Cortex of kidney (tissue), 1 donor: ENCODE measurements at places on chromosomes 7 and 10.

DNA sequence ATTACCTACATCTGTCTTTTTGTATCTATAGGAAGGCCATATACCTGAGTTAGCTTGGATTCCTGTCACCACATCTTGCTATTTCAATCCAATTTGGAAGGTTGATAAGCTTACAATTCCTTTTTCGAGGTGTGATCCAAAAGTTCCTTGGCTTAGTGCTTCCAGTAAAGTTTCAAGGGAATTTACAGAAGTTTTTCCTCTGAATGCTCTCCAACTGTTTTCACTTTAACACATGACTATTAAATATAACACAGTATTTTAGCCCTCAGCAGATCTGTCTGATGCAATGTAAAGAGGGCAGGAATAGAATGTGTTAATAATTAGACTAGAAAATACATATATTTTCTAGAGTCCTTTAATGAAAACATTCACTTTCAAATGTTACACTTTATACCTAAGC, 171.4 kb downstream of the DKK1 start:
- no peak for DNase-seq

- DNase-seq: no peak
Measured at GRCh38 chr7:156031679-156032478, 219.6 kb upstream of the SHH start.

DNA sequence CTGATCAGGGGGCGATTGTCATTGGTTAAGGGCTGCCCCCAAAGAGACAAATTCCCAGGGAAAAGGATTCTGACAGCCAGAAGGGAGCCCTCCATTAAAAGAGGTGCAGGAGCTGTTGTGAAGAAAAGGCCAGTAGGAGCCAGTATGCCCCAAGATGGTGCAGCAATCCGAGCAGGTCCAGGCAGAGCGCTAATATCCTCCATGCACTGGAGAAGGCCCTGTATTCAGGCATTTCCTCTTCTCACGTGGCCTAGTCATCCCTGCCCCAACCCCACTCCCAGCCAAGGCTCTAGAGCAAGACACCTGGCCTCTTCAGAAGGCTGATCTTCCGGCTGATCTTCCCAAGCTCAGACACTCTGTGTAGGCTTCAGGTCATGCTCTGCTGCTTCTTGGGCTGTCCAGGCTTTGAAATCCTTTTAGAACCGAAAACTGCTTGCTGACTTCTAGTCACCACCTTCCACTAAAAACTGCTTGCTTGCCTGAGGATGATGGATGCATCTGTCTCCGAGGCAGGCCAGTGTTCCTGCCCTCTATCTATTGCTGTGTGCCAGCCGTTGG, 77.4 kb downstream of the CYP26A1 start:
- no peak for DNase-seq

DNA sequence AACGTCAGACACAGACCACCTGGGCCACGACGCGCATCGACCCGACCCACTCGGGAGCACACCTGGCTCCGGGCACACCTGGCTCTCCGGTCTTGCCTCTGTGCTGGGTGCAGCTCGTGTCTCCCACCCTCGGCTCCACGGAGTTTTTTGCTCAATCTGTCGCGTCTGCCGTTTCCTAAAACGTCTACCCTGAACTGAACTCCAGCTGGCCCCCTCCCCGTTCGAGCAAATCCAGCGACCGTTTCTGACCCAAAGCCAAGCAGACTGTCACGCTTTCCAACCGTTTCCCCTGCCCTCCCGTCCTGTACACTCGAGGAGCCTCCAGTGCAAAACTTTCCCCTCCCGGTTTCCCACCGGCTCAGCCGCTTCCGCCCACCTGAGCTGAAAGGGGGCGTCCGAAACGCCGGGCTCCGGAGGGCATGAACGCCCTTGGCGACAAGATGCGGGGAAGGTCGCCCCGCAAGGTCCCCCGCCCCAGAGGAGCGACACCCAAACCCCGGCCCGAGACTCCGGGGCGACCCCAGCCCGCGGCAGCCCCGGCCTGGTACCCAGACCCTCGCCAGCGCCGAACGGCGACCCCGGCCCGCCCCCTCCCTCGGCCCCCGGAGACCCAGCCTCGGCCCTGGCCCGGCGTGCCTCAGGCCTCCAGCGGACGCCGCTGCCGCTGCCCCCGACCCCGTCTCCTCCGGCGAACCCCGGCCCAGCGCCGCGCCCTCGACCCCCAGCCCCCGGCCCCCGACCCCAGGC, 557 bp downstream of the CYTH3 start:
- no peak for DNase-seq

DNA sequence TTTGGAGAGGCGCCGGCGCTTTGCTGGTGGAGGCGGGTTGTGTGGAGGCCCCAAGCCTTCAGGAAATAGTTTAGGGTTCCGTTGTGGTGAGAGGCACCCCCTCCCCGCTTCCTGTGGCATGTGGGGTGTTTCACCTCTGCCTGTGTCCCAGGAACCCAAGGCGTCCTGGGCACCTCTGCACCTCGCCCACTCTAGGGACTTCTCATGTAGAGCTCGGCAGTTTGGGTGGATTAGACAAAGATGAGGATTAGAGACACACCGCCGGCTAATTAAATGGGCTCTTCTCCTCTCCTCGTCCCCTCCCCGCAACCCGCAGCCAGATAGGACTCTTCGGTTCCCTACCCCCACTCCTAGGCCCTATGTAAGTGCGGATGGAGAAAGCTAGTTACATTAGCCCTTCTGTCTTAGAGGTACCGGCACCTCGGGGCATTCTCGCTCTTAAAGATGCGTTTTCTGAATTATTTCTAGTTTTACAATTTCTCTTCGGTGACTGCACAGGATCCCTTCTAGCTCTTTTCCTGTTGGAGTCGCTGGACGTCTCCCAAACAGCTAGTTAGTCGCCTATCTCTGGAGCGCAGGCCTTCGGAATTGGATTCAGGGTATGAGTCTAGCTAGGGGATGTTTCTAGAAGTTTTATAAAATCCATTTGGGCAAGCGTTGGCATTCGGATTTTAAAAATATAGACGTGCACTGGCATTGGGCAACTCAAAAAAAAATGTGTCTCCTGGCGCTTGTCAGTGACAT, 7.8 kb downstream of the PTF1A start:
- no peak for DNase-seq

- no peak for DNase-seq
Measured at GRCh38 chr10:48309711-48310226, 3.3 kb downstream of the MAPK8 start.

DNA sequence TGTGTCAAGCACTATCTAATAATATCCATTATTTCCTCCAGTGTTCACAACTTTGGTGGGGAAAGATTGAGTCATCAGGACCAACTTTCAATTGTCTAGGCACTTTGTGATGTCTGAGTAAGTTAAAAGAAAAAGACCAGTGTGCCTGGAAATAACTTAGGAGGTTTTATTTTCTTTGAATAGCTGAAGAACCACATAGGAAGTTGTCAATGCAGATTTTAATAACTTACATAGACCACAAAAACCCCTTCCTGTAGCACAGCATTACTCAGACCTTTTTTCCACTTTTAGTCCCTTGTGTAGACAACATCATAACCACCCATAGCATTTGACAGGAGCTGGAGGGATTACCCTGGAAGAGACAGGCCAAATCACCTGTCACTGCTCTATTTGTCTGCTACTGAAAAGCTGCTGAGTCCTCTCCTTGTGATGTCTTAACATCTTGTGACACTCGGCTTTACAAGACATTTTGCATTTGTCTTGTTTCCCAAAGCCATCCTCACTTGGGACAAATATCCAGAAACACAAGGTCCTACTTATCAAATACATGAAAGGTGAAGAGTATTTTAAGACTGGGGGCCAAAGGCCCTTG, 241.5 kb upstream of the PTER start:
- DNase-seq: no peak

DNA sequence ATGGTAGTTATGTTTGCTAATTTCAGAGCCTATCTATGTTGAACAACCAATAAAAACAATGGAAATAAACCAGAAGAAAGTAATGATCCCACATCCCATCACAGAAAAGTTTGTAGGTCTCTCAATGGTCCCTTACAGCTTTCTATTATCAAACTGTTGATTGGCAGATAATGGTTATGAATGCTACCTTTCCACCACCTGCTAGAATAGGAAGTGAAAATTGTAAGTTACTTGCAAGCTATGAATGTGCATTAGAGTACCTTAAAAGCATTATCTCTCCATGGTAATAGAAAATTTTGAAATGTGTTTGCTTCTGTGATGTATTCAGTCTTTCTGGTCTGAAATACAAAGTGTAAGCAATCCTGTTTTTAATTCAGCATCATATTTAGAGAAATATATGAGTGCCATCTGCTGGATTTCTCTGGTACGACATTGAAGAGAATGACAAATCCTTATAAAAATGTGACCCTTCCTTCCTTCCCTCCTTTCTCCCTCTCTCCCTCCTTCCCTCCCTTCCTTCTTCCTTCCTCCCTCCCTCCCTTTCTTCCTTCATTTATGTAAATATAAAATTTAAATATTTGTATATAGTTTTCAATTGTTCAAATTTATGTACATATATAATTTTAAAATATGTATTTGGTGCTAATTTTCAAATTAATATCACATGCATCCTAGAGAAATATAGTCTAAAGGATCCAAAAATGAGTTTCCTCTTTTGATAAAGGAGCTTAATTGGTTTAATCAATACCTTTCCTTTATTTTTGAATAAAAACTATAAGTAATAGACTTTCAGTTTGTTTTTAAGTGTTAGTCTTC, 41.4 kb upstream of the PNLIPRP3 start:
- DNase-seq: no peak

DNA sequence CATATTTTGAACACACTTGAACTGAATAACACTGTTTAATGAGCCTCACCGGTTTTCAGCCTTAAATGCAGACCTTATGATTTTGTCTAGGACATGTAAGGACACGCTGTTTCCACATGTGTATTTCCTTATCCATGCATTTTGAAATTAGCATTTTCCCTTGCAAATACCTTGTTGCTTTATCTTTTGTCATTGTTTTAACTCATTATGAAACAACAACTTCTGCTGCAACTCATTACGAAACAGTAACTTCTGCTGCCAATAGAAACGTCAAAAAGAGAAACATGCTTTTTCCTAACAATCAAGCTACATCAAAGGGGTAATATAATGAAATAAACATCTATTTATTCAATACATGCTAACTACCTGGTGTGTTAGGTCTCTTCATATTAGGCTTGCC, 322.0 kb downstream of the AGMO start:
- DNase-seq: no peak

DNA sequence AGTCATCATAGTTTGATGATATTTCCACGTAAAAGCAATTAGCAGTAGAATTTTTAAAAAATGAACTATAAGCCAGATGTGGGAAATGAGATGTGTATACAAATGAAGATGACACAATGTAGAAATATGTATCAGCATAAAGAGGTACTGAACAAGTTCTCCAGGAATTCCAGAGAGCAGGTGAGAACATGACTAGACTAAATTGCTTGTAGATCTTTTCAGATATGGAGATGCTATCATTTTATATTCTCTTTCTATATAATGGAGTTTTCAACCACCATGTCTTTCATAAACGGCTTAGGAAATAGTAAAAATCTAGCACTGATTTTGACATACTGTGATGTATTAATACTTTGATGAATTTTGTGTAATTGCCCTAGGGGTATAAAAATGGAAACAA, 130.9 kb downstream of the SEMA3D start:
- no peak for DNase-seq

GRCh38 chr10:100923580-100923979, 10.8 kb downstream of the SLF2 start:
- no peak for DNase-seq

- no peak for DNase-seq
Measured at GRCh38 chr7:73972614-73973013, 55.4 kb upstream of the ELN start.

GRCh38 chr7:108452707-108453106, 3.5 kb downstream of the NRCAM start:
- no peak for DNase-seq

GRCh38 chr7:47225387-47226131, 356.4 kb downstream of the TNS3 start:
- DNase-seq: no peak

DNA sequence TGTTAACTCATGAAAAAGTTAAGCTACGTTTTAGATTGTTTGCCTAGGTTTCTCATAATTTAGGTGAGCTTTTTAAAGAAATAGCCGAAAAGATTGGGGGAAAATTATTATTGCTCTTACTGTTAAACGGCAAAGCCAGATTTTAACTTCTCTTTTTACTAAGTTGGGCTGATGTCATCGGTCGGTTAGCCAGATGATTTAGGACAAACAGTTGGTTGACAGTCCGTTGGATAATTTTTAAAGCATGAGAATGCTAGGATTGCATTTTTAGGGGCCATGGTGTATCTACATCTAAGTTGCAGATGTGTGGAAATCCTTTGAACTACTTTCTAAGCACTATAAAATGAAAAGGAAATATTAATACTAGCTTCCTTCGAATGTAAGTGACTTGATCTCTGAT, 280.9 kb upstream of the AKR1E2 start:
- DNase-seq: no peak

GRCh38 chr10:2985729-2986232, 81.6 kb upstream of the PFKP start:
- DNase-seq: no peak

GRCh38 chr10:101130984-101131961, at the start of gene TLX1:
Gene TLX1 (plus strand): TSS chr10:101131300. CDS start chr10:101131542, 242 bp downstream.
- no peak for DNase-seq

DNA sequence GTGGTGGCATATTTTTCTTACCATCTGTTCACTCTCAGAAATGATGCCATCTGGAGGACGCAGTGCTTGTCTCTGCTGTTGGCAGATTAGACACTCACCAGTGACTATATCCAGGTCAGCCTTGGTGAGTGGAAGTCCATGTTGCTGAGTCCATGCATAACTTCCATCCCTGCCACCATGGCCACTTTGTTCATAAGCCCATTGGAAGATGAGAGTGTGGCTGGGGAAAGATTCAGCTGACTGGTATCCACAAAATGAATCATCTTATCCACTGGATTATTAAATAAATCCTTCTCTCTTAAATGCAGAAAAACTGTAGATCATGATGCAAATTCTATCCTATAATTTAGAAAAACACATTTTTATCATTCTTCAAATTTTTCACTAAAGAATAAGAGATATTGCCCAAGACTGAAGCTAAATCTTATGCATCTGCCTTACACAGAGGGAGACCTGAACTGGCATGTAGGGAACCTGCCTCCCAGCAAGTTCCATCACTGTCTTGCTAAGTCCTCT, 726.9 kb downstream of the TNS3 start:
- DNase-seq: no peak

DNA sequence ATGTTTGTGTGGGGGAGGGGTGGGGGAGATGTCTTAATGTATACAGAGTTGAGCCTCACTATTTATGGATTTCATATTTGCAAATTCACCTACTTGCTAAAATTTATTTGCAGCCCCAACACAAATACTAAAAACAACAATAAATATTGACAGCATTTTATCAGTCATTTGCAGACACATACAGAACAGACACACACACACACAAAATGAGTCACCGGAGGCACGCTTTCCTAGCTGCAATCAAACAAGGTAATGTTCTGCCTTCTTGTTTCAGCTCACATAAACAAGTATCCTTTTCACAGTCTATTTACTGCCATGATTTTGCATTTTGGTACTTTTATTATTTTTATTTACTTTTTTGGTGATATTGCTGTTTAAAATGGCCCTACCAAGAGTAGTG, 88.5 kb downstream of the IPMK start:
- no peak for DNase-seq
